ENCODE measurements at places on chromosomes 12 and 14.

GRCh38 chr12:53852992-53853391 is 85.6 kb upstream of the HOXC13 start:
- no peak overlapping the region for H3K27ac ChIP-seq
- no peaks in the 10 kb centered on the region for H3K27me3 ChIP-seq
- no peak overlapping the region for H3K4me3 ChIP-seq
- H3K36me3 ChIP-seq = no peaks in the 10 kb centered on the region

DNA sequence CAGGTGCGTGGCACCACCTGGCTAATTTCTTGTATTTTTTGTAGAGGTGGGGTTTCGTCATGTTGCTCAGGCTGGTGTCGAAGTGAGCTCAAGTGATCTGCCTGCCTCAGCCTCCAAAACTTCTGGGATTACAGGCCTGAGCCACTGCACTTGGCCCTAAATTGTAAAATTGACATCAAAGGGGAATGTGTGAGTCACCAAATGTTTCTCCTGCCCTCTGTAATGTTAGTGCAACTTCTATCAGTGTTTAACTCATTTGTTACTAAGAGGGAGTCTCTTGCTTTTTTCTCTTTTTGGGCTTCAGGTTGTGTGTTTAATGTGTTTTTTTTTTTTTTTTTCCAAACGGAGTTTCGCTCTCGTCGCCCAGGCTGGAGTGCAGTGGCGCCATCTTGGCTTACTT is 2.3 kb downstream of the TULP3 start:
- no peak overlapping the region for H3K4me3 ChIP-seq
- no peak for DNase-seq
- H3K27me3 ChIP-seq = no peaks in the 10 kb centered on the region
- H3K36me3 ChIP-seq = no peaks in the 10 kb centered on the region

- no peaks in the 10 kb centered on the region for H3K36me3 ChIP-seq
- no peaks in the 10 kb centered on the region for H3K27me3 ChIP-seq
- DNase-seq = peak; percentile 79
- peak overlapping the region; percentile 44 for H3K4me3 ChIP-seq
- H3K27ac ChIP-seq = peak overlapping the region; percentile 85
Observed at GRCh38 chr14:97107760-97108159, 310.6 kb downstream of the VRK1 start.

DNA sequence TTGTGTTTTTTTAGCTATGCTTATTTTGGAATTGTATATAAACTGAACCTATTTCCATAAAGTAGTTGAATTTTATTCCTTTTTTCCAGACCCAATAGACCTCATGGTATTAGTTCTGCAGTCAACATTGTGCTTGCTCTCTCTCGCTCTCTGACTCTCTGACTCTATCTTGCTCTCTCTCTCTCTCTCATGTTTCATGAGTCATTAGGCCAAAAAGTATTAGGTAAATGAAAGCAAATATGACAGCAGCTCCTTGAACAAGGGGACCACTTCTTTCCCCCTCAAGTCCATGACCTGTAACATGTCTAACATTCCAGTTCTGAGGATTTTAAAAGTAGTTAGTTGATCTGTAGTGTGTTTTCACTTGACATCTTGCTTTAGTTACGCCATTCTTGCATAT is 14.0 kb upstream of the C12orf71 start:
- DNase-seq = no peak
- no peaks in the 10 kb centered on the region for H3K36me3 ChIP-seq
- no peak overlapping the region for H3K4me3 ChIP-seq
- H3K4me1 ChIP-seq = no peaks in the 10 kb centered on the region
- no peak overlapping the region for H3K27ac ChIP-seq

DNA sequence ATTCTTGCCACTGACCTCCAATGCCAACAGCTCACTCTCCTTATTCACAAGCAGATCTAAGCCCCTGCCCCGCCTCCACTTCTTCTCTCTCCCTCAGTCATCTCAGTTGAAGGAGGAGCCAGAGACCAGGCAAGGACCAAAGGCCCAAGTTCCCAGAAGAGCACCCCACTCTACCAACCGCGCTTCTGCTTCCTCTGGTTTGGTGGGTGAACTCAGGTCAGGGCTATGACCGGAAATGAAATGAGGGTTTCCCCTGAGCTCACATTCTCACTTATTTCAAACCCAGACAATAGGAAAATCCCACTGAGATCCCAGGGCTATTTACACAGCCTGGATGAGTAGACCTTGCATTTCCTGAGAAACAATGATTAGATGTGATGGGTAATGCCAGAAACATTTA is 9.9 kb downstream of the DPF3 start:
- no peak for DNase-seq
- no peaks in the 10 kb centered on the region for H3K4me1 ChIP-seq
- H3K27me3 ChIP-seq = peaks cover 9% of the 10 kb centered on the region
- H3K36me3 ChIP-seq = no peaks in the 10 kb centered on the region
- no peak overlapping the region for H3K4me3 ChIP-seq
- H3K27ac ChIP-seq = no peak overlapping the region

GRCh38 chr14:99191395-99192027 is 80.5 kb downstream of the BCL11B start:
- H3K36me3 ChIP-seq = no peaks in the 10 kb centered on the region
- no peaks in the 10 kb centered on the region for H3K27me3 ChIP-seq
- DNase-seq = no peak
- no peak overlapping the region for H3K4me3 ChIP-seq

DNA sequence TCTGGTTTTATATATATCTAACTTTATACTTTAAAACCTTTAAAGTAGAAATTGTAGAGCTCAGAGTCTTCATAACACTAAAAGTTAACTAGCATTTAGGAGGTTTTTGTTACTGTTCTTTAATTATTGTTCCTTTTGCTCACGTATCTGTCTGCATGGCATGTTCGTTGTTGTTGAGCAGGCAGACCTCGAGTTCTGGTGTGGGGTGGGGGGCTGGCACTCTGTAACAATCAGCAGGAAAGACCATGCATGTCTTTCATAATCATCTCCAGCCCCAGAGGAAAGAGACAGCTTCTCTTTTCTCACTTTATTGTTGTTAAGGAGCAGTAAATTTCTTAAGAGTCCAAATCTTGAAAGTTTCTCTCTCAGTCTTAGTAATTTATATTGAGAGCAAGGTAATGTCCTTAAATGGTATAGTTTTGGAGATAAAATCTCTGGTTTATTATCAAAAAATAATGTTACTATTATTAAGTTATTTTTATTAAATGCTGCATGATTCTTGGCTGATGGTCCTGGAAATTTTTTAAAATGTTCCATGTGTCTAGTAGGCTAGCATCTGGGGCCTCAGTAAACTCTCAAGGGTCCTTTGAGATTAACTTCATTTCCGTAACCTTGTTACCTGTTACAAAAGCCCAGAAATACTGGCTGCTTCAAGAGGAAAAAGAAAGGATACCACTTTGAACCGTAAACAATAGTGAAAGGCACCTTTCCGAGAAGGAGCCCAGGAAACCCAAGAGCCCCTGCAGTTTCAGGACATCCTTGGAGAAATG is 30.3 kb downstream of the CKB start:
- no peak overlapping the region for H3K27ac ChIP-seq
- H3K4me1 ChIP-seq = no peaks in the 10 kb centered on the region
- no peak overlapping the region for H3K4me3 ChIP-seq
- no peak for DNase-seq
- no peaks in the 10 kb centered on the region for H3K27me3 ChIP-seq
- H3K36me3 ChIP-seq = peaks cover 23% of the 10 kb centered on the region

DNA sequence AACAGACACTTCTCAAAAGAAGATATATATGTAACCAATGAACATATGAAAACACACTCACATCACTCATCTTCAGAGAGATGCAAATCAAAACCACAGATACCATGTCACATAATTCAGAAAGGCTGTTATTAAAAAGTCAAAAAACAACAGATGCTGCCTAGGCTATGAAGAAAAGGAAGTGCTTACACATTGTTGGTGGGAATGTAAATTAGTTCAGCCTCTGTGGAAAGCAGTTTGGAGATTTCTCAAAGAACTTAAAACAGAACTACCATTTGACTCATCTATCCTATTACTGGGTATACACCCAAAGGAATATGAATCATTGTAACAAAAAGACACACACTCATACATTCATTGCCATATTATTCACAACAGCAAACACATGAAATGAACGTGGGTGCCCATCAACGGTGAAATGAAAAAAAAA is 35.1 kb downstream of the EIF2S3B start:
- no peaks in the 10 kb centered on the region for H3K27me3 ChIP-seq
- H3K36me3 ChIP-seq = no peaks in the 10 kb centered on the region
- no peak for DNase-seq
- no peak overlapping the region for H3K27ac ChIP-seq
- no peaks in the 10 kb centered on the region for H3K4me1 ChIP-seq

DNA sequence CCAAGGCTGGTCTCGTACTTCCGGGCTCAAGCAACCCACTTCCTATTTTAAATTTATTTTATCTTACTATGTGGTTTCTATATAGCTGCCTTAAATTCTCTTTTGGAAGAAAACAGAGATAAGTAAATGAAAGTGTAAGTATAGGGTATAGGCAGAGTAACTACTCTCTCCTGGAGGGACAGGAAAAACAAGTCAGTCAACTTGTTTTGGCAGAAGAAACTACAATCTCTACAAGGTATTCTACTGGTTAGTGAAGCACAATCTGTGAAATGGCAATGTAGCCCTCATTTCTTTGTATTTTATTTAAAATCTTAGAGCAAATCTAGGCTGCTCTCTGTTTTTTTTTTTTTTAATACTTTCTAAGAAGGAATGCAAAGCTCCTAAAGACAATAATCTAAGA is 55.4 kb downstream of the UBR7 start:
- no peak overlapping the region for H3K27ac ChIP-seq
- peaks cover 22% of the 10 kb centered on the region for H3K4me1 ChIP-seq
- no peaks in the 10 kb centered on the region for H3K36me3 ChIP-seq

- H3K27me3 ChIP-seq = no peaks in the 10 kb centered on the region
- no peaks in the 10 kb centered on the region for H3K36me3 ChIP-seq
Observed at GRCh38 chr14:69665631-69666030, 54.2 kb downstream of the SUSD6 start.

GRCh38 chr14:68286667-68287066 is 467.1 kb downstream of the RAD51B start:
- no peak for DNase-seq
- H3K4me1 ChIP-seq = peaks cover 5% of the 10 kb centered on the region
- H3K27ac ChIP-seq = no peak overlapping the region
